ENCODE measurements at places on chromosomes 5 and 9.

DNA sequence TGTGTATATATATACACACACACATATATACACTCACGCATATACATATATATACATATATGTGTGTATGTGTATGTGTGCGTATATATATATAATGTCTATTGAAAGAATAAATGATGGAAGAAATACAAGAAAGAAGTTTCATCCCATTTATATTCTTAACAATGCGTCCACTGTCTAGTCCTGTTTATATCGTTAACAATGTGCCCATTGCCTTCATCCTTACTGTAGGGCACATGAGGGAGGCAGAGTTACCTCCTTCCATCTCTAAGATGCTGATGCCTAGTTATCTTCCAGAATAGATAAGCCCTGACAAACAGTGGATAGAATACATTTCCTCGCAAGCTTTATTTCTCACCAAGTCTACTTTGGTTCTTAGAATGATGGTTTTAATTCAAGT lies 389.8 kb upstream of the SEMA6A start:
- no peak for DNase-seq

DNA sequence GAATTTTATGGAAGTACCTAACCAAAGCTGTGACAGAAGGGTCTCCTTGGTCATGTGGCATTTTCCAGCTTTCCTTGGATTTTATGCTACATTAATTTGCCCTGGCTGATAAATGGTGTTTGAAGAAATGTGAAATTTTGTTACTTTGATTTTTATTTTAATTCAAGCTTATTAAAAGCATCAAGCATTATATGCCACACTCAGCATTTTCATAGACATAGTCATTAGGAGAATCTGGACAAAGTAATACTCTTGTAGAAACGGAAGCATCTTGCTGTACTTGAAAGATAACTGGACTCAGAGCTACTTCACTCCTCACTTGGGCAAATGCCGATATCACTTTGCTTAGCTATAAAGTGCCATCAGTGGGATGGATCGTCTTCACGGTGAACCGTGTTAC lies 54.2 kb downstream of the INIP start:
- no peak for DNase-seq

- no peak for DNase-seq
Measured at GRCh38 chr9:135188681-135189151, 101.2 kb downstream of the OLFM1 start.

DNA sequence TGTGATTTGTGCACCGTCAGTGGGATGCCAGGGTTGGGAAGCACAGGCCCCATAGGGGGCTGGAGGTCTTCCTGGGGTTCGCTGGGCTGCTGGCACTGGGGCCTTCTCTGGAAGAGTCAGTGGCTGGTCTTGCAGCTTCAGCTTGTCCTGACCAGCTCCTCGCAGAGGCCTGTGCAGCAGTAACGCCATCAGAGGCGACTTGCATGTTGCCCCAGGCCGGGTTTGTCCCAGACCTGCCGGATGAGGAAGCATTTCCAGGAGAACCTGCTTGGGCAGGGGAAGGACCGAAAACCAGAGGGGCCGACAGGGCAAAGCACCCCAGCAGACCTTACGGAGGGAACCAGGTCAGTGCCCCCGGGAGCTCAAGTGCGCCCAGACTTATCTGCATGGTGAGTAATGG lies 54.7 kb upstream of the IRX2 start:
- no peak for DNase-seq

DNA sequence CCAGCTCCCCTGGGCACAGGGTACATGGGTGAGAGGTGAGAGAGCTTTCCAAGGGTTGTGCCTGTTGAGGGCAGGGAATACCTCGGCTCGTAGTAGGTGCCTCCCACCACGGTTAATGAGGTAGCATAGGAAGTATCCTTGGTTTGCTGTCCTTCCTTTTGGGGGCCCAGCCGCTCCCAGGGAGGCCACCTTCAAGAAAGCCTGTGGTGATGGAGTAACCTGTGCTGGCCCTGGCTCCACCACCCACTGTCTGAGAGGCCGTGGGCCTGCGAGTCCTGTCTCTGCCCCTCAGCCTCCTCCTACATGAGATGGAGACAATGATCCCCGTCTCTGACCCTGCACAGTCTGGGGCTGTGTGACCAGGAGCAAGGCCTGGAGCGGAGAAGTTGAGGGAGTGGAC lies 40.8 kb downstream of the COL27A1 start:
- no peak for DNase-seq

- DNase-seq, result no peak
Measured at GRCh38 chr5:38562444-38563210, 6.2 kb upstream of the LIFR start.

DNA sequence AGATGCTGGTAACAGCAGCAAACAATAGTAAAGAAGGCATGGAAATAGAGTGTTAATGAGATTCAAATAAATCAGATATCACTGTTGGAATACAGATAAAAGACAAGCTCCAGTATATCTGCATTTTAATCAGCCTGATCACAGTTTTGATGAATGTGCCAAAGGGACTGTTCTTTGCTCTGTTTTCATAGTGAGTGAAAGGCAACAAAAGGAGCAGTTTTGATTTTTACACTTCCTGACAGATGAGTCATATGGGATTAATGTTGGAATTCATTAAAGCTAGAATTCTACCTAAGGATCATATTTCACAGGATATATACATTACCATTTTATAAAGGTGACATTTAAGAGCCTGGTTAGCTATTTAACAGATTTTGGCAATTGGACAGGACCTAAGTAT lies 743.3 kb upstream of the PTPRD start:
- DNase-seq, result no peak

GRCh38 chr9:127506117-127506813 lies 55.0 kb downstream of the LRSAM1 start:
- no peak for DNase-seq

DNA sequence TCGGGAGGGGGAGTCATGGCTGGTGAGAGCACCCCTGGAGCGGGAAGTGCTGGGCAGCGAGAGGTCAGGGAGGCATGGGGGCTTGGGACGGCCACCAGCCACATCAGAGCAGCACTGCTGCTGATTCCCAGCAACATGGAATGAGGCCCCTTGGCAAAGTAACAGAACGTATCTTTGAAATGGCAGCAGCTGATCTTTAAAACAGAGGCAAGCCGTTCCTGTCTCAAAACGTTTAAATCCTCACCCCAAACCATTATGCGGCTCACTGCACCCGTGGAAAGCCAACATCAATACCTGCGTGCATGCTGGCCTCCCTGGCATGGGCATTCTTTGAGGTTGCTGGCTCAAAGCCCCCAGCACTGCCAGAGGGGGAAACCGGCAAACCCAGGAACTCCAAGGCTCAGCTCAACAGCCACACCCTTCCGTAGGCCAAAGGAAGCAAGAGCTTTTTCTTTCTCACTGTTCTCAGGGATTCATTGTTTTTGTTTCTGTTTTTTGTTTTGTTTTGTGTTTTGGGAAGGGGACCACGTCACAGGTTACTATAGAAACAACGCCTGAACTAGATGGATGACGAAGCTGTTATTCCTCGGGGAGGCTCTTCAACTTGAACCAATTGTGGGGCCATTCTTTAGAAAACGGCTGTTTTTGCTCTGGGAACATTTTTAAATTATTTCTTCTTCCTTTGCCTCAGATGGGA lies 28.1 kb upstream of the OBP2B start:
- DNase-seq, result no peak

DNA sequence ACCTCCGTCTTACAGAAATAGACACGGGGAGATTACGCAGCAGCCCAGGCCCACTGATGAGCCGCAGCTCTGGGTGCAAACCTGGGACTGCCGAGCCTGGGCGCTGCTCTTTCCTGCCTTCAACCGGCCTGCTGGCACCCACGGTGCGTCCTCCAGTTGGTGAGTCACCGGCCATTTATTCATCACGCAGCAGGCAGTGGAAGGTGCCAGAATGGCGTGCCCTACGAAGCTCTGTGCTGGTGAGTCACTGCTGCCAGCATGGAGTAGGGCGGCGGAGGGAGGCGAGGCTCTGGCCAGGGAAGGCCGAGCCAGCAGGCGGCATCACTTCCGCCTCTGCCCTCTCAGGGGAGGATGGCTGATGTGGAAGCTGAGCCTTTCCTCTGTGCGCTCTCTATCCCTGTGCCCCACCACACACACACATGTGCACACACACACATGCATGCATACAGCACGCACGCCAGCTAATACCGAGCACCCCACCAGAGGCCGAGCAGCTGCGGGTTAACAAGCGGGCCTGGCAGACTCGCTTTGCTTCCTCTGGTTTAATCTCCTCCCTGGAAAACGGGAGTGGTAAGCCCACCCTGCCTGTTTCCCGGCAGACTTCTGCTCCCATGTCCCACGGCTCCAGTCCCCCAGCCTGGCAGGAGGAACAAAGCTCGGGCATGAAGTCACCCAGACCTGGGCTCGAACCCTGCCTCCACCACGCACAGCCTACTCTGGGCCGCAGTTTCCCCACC lies 39.2 kb downstream of the OLFM1 start:
- DNase-seq, result no peak

DNA sequence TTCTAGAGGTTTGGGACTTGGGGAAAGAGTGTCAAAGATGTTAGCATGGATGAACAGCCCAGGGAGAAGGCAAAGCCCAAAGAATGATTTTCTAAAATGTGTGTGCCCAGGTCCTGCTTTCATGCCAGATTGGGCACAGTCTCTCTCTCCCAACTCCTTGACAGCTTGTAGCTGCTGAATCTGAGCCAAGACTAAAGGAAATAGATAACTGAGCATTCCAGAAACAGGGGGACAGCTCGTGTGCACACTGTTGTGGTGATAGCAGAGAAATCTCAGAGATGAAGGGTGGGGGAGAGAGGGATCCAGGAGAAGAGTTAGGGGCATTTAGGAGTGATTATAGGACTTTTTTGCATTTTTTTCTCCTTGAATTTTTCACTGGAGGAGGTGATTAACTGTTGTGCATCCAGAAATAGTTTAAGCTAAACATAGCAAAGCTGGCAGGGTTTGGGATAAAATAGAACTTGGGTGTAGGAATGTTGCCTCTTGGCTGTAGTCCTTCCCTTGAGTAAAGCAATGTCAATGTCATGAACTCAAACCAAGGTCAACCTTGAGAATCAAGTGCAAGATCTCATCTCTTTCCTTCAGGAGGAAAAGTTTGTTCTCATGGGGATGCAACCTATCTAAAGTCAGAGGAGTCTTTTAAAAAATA lies 245.9 kb downstream of the SH3GL2 start:
- no peak for DNase-seq

DNA sequence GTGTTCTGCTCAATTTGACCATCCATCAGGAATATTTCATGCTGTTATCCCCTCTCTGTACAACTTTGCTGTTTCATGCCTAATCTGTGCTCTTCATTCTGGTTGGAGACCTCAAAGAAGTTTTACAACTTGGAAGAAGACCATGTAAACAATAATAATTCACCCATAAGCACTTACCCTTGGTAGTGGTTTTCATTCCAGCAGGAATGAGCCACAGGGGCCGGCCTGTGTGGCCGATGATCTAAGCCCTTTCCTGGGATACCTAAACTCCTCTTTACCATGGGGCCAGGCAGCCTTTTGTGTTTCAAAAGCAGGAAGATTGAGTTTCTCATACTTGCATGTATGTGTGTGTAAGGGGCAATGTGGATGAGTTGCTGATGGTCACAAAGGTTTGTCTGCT lies 165.0 kb downstream of the FGF1 start:
- no peak for DNase-seq

- DNase-seq, result no peak
Measured at GRCh38 chr5:139838381-139839197, 43.0 kb downstream of the PSD2 start.

GRCh38 chr5:115097236-115097635 lies 72.5 kb downstream of the TRIM36 start:
- no peak for DNase-seq

DNA sequence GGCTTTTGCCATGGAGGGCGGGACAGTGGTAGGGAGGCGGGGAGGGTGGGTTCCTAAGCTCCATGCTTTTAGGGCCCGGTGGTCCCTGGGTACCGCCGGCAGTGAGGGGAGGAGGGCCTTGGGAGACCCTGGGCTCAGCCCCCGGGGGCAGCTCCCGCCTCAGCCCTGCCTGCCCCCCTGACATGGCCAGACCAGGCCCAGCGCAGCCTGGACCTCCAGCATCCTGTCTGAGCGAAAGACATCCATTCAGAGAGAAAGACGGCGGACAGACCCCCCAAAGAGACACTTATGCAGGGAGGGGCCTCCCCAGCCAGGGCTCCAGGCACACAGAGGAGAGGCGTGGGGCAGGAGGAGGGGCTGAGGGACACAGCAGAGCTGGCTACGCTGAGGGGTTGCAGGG lies 45.3 kb downstream of the KCNT1 start:
- DNase-seq, result no peak

GRCh38 chr5:86780018-86780417 lies 162.3 kb downstream of the COX7C start:
- DNase-seq, result no peak

DNA sequence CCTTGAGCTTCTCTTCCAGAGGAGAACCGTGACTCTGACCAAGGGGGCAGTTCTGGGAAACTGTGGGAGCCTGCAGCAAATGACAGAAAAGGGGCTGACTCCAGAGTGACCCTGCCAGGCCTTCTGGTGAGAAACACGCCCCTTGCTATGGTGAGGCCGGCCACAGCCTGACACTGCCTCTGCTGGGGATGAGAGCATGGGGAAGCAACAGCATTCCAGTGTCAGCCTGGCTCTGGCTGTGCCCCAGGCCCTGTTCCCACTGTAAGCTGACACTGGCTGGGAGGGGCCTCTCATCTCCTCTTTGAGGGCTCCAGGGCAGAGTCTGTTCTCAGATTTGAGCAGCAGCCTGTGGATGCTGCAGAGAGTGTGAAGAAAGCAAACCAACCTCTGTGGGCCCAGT lies 180.0 kb upstream of the IL12B start:
- DNase-seq, result no peak

DNA sequence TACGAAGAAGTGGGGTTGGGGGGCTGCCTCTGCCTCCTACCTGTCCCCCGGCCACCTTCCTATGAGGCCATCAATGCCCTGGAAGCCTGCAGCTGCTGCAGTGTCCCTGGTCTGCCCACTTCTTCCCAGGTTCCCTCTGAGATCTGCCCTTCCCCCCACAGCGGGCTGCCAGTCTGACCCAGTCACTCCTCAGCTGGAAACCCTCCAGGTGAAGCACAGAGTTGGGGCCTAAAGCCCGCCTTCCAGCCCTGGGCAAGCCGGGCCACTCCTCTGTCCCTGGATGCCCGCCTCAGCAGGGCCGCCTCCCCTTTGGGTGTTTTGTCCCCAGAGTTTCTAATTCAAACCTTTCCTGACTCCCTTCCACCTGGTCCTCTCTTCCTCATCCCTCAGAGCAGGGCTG lies 137.0 kb downstream of the RXRA start:
- DNase-seq, result no peak

GRCh38 chr9:6894135-6894534 lies 136.4 kb downstream of the KDM4C start:
- DNase-seq, result no peak

DNA sequence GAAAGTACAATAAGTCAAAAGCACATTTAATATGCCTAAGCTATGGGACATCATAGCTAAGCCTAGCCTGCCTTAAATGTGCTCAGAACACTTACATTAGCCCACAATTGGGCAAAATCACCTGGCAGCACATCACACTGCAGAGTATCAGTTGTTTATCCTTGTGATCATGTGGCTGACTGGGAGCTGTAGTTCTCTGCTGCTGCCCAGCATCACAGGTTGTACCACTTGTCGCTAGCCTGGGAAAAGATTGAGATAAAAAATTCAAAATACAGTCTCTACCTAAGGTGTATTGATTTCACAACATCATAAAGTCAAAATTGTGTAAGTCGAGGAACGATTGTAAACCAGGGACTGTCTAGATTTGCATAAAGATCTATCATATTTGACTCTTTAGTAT lies 58.6 kb downstream of the CAMK4 start:
- no peak for DNase-seq

- DNase-seq, result no peak
Measured at GRCh38 chr9:112162621-112163413, 12.3 kb downstream of the SUSD1 start.
